ENCODE measurements at places on chromosomes 3 and 15.

GRCh38 chr3:170429050-170429449 is 10.4 kb downstream of the CLDN11 start:
- DNase-seq, result no peak

DNA sequence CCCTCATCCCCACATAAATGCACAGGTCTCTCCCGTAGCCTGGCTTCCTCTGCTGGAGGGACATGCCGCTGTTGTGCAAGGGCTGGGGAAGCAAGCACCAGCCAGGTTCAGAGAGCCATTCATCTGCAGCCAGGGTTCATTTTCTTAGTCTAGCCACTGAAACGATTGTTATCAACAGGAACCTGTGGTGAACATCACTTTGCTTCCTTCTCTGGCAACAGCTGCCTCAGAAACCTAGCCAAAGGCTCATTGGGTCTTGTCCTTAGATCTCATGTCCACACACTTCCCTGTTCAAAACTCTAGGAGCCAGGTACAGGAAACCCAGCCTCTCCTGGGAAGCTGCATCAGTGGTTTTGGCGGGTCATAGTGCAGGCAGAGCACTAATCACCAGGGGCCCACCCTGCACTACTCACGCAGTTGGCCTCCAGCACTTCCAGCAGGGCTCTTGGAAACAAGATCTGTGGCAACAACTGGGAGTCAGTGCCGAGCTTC is 47.0 kb downstream of the OXNAD1 start:
- no peak for DNase-seq

DNA sequence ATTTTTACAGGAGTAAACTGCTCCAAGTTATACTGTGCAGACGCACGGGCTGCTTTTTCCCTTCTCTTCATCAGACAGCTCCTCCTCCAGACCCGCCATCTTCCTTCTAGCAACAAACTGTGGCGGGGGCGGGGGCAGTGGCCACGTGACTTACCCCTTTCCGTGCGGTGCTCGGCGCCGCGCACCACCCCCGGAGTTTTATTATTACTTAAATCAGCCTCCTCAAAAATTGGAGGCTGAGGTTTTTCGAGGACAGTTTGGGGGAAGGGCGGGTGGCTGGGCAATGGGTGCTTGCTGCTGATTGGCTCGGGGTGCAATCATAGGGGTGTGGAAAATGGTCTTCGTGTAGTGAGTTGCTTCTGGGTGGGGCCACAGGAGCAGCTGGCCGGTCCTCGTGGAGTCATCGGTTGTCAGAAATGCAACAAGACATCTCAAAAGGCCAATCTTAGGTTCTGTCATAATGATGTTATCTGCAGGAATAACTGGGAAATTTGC is 77.1 kb upstream of the MFGE8 start:
- DNase-seq, result no peak

- peak; percentile 54 for DNase-seq
Observed at GRCh38 chr3:49671291-49672288, 2.6 kb upstream of the APEH start.

DNA sequence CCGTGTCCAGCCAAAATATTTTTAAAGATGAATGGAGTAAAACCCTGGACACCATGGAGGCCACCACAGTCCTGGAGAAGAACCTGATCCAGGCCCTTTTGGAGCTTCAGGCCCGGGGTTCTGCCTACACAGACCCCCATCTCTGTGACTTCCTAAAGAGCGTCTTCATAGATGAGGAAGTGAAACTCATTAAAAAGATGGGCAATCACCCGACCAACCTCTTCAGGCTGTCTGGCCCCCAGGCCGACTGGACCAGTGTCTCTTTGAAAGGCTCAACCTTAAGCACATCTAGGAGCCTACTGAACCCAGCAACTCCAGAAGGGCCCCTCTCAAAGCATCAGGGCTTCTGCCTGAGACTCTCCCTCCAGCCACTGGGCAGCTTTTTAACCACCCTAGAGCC is 107.9 kb upstream of the FAM174B start:
- DNase-seq, result no peak

GRCh38 chr3:154180836-154181691 is 59.9 kb downstream of the ARHGEF26 start:
- DNase-seq, result no peak

DNA sequence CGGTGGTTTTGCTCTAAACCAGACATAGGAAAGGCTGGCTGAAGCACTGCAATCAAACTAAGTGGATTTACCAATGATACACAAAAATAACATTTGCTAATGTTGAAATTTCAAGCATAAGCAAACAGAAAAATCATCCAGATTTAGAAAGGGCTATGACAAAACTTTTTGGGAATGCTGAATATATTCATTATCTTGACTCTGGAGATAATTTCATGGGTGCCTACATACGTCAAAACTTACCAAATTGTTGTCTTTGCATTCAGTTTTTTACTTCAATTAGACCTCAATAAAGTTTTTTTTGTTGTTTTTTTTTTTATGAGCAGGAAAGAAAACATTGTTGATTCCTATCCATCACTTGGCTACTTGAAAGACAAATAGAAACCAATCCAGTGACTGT is 140.8 kb downstream of the NR2E3 start:
- no peak for DNase-seq

GRCh38 chr3:189239616-189240015 is 67.8 kb downstream of the TPRG1 start:
- DNase-seq, result no peak

GRCh38 chr3:58534592-58535494 is 2.1 kb downstream of the ACOX2 start:
- DNase-seq, result no peak

- DNase-seq, result no peak
Observed at GRCh38 chr3:68974711-68975110, 38.8 kb downstream of the EOGT start.

GRCh38 chr3:185422677-185423076 is 59.7 kb downstream of the MAP3K13 start:
- no peak for DNase-seq

DNA sequence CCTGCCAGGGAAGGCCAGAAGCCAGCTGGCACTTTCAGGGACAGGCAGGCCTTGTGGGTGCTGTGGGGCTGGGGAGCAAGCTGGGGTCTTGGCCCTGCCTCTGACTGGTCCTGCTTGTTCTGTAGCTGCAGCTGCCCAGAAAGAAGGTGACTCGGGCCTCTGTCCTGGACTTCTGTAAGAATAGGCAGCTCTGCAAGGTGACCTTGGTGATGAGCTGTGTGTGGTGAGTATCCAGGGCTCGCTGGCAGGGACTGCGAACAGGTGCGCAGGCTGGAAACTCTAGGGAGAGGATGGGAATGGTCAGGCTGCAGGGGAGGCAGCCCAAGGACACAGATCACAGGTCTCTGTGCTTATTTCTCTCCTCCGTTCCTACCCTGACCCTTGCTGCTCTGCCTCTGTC is 31.2 kb downstream of the SLC22A14 start:
- DNase-seq, result no peak
